ENCODE measurements at places on chromosomes 13 and 19.
A peak's percentile ranks its signal among the peaks of the same experiment; 100 is the strongest.

- DNase-seq, result no peak
These were observed 5.4 kb downstream of the NUP58 start for GRCh38 chr13:25306671-25307464.

- no peak for DNase-seq
These were observed at the start of gene GNG14 for GRCh38 chr19:12687496-12688196. GNG14 (plus strand) TSS chr19:12687998; CDS start chr19:12688049, 51 bp downstream.

DNA sequence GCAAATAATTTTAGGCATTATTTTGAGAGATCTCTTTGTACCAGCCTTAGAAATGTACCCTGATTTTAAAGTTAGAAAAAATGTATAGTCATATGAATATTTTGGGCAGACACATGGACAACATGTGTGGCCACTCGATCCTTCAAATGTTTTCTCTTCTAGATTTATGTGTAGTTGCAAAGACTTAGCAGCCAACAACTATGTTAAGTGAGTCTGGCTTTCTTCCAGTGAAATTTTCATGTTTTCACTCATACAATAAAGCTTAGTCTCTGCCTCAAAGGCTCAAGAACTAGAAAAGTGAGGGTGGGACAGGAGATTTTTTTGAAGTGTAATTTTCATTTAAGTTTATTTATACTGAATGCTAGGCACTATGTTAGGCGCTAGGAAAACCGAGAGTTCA is 207.7 kb upstream of the DACH1 start:
- no peak for DNase-seq

- no peak for DNase-seq
These were observed 1677.1 kb downstream of the OLFM4 start for GRCh38 chr13:54705738-54706137.

GRCh38 chr19:48405850-48406249 is 12.4 kb downstream of the GRIN2D start:
- DNase-seq, result peak; percentile 49

GRCh38 chr19:49656456-49657109 is 9.1 kb downstream of the IRF3 start:
- no peak for DNase-seq

DNA sequence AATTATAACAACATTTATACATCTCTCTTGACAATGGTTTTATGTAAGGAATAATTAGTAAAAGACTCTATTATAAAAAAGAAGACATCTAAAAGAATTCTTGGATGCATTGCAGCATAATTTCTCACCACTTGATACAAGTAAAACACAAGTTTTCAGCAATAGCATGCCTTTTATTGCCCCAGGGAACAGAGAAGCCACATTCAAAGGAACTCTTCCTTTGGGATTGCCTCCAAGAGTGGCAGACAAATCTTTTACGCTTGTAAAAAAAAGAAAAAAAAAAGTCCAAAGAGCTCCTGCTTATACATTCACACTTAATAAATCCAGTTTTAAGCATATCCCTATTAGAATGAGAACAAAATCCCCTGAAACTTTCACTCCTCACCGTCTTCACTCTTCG is 2357.8 kb upstream of the PCDH20 start:
- no peak for DNase-seq

DNA sequence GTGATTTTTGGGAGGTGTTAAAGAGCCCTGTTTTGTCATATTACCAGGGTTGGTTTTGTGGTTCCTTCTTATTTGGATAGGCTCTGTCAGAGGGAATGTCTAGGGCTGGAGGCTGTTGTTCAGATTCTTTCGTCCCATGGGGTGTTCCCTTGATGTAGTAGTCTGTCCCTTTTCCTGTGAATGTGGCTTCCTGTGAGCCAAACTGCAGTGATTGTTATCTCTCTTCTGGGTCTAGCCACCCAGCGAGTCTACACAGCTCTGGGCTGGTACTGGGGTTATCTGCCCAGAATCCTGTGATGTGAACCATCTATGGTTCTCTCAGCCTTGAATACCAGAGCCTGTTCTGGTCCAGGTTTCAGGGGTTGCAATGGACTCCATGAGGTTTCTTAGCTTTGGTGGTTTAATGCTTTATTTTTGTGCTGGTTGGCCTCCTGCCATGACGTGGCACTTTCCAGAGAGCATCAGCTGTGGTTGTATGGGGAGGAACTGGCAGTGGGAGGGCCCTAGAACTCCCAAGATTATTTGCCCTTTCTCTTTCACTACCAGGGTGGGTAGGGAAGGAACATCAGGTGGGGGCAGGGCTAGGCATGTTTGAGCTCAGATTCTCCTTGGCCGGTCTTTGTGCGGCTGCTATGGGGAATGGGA is 78.8 kb downstream of the SPRY2 start:
- no peak for DNase-seq
